ENCODE measurements at places on chromosomes 3 and 15.

DNA sequence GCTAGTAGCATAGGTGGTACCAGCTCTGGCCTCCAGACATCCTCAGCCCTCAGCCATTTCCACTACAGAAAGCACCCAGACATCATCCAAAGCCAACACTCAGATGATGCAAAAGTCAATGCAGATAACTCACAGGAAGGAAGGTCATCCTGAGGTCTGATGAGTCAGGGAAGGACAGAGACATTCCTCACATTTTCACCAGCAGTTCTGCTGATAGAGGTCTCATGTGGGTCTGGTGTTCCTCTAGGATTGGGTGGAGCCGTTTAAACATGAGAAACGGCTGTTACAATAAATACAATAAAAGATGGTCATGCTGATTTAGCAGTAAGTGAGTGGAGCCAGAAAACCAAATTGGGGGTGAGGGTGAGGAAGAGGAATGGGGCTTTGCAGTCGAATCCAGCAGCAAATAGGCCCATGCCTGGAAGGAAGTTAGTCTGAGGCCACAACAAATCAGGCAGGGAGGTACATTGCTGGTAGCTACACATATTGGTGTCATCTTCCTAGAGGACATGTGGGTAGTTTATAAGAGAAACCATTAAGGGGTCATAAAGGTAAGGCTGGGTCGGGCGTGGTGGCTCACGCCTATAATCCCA lies 33.3 kb upstream of the FLNB start:
- DNase-seq = no peak

DNA sequence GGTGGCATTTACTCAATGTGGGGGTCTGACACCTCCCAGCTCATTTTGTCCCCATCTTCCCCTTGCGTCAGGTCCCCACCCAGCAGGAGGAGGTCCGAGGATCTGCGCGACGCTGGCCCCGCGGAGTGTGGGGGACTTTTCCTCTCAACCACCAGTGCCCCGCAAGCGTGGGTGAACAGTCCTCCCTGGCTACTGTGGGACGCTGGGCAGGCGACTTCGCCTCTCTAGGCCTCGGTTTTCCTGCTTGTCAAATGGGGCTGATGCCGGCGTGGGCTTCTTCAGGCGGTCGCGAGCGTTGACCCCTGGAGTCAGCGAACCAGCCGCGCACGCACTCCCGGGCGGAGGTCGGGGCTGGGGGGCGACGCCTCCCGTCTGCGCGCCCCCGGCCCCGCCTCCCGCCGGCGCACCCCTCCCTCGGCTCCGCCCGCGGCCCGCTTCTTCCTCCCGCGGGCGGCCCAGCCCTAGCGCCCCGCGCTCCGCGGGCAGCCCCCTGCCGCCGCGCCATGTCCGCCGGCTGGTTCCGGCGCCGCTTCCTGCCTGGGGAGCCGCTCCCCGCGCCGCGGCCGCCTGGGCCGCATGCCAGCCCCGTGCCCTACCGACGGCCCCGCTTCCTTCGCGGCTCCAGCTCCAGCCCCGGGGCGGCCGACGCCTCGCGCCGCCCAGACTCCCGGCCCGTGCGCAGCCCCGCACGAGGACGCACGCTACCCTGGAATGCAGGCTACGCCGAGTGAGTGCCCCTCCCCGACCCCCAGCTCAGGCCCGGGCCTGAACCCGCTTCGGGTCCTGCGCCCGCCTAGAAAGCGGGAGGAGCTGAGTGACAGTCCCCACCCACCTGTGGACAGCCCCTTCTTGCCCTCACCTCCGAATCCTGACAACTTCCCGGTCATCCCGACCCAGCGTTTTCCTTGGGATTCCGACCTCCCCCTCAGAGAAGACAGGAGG lies at the start of gene PPM1M:
Gene PPM1M, plus strand, starts transcription at position 438 of the 942 bp plus-strand sequence. Its CDS starts 66 bp downstream, at position 504.
- DNase-seq = peak; percentile 77

DNA sequence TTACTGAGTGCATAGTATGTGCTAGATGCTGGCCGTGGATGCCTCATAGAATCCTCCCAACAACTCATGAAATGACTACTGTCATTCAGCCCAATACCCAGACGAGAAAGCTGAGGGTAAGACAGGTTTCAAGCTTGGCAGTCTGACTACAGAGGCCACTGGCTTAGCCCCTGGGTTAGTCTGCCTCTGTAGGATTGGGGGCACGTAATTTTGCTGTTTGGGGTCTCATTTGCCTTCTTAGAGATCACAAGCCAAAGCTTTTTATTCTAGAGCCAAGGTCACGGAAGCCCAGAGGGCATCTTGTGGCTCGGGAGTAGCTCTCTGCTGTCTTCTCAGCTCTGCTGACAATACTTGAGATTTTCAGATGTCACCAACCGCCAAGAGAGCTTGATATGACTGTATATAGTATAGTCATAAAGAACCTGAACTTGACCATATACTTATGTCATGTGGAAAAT lies 1.0 kb upstream of the CCR5 start:
- no peak for DNase-seq

DNA sequence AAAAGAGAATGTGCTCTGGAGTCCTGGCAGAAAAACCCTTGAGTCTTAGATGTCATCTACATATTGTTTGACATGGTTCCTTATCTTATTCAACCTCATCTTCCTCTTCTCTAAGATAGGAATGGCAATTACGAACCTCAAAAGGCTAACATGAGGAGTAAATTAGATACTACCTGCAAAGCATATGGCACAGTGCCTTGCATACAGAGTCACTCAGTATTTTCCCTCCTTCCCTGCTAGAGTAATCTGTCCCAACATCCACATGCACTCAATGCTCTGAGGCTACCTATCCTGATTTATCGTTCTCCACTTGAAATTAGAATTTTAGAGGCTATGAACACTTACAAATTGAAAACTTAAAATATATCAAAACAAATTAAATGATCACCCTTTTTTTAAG lies 386.7 kb downstream of the RSL24D1 start:
- no peak for DNase-seq

- DNase-seq = no peak
Measured at GRCh38 chr3:65664931-65665330, 373.8 kb downstream of the MAGI1 start.

DNA sequence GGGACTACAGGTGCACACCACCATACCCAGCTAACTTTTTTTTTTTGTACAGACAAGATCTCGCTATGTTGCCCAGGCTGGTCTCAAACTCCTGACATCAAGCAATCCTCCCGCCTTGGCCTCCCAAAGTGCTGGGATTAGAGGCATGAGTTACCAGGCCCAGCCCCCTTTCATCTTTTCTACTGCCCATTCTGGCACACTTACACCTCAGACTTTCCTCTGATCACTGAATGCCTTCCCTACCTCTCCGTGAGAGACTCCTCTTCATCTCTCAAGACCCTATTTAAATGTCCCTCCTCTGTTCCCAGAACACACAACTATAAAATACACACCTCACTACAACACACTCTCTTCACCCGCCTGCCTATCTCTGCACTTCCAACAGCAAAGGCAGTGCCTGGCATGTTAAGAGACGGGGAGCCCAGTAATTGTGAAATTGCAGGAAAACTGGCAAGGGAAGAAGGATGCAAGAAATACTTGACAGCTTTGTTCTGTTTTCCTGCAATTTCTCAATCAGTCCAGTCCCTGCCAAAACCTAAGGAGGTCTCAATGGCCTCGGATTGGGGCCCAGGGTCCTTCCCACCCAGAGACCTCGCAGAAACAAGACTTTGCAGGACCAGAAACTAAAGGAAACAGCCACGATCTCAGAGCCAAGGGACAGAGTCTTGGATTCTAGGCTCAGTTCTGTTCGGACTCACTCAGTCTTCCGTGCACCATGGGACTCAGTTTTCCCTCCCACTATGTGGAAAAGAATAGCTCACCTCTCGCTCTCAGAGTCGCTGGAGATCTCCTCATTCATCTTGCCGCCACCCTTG lies 849 bp downstream of the RRP9 start:
- DNase-seq = no peak

DNA sequence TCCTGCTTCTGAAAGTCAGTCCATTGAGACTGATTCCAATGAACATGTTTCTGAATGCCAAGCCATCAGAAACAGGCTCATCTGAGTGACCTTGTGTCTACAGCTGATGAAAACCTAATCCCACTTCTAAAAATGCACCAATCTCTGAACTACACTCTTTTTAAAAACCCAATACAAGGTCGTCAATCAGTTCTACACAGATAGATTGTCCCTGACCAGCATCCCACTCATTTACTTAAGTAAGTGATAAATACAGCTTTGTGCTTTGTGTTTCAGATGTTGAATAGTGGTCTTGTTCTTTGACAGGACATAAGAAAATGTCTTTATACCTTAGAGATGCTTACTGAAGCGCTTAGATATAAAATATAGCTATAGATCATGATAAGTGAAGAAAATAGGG lies 20.2 kb upstream of the SCG3 start:
- DNase-seq = no peak

DNA sequence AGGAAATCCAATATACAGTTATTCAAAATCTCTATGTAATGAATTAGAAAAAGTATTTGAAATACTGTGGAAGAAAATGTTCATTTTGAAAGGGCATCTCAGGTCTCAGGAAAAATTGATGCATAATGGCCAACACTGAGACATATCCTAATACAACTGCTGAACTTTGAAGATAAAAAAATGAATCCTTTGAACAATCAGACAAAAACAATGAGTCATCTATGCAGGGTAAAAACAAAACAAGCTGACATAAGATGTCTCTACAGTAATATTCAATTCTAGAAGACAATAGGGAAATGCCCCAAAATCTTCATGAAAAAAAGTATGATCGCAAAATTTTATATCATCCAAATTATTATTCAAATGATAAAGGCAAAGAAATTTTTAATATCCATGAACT lies 34.0 kb upstream of the ZNF280D start:
- no peak for DNase-seq

- DNase-seq = no peak
Measured at GRCh38 chr3:189572249-189572648, 58.9 kb upstream of the TP63 start.

DNA sequence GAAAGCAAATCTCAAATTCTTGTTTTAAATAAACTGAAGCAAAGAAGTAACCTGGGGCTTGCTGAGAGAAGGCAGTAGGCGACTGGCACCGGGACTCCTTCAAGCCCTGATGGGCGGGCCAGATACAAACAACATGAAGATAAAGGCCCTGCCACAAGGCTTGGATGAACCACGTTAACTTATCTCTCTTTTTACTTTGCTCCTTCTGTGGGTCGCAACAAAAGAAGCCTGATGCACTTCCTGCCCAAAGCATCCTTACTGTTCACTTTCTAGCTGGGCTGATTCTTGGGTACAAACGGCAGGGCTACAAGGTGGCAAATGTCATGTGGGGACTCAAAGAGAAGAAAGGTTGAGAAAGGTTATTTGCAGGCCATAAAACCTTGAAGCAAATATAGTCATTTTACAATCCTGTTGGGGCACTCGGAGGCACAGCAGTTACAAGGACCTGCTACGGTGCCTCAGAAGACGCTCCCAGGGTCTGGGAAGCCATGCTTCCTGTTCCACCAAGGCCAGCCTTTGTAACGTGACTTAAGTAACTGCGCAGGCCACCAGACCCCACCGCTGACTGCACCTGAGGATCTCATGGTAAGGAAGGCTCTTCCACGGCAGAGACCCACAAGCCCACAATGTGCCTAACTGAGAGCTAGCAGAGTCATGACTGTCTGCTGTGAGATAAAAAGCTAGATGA lies 71.1 kb downstream of the CHSY1 start:
- DNase-seq = no peak

DNA sequence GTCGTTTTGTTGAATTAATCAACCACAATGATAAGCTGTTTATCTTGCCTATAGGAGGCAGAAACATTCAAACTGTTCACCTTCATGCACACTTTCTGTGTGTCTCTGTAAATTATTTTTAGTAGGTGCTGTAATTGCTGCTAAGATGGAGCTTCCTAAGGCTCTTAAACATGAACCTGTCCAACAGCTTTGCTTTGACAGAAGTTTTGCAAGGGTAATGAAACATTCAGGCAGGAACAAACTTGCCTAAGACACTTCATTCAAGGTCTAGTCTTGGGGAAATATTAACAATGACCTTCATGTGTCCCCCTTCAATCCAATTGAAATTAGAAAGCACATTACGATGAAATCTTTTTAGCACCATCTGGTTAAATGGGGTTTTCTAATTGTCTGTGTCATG lies 156.1 kb downstream of the DIPK2A start:
- DNase-seq = no peak
